Activated T-helper 17 cell treated with anti-CD3 and anti-CD28 coated beads, Interleukin-2, amount 50 U/mL, for 72 hours (primary cell): ENCODE measurements at places on chromosomes 7 and 10. TPM values are rescaled to one million over a fixed set of nuclear protein-coding genes. Genes with fewer than 3 reads are reported as not detected.
A peak's percentile ranks its signal among the peaks of the same experiment; 100 is the strongest.

- no peak for ATAC-seq
Measured at GRCh38 chr7:620885-621284, 101.2 kb upstream of the PDGFA start.

- no peak for ATAC-seq
Measured at GRCh38 chr10:55063811-55064210, 262.8 kb upstream of the PCDH15 start.

DNA sequence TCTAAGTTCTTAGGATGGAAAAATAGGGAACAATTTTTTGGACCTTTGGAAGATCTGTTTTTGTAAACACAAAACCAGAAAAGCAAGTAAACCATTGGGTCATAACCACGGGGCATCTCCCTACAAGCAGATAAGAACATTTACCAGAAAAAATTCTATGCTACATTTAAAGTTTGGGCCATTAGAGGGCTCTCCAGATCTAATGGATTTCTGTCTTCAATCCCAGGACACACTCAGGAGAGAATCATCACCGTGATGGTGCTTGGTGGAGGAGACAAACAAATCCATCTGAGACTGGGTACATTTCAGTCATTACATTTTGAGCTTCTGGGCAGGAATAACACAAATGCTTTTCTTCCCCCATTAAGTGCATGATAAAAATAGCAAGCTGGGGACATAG, 178.4 kb upstream of the TARP start:
- no peak for ATAC-seq

GRCh38 chr10:101709359-101710058, 14.5 kb upstream of the FBXW4 start:
- no peak for ATAC-seq

DNA sequence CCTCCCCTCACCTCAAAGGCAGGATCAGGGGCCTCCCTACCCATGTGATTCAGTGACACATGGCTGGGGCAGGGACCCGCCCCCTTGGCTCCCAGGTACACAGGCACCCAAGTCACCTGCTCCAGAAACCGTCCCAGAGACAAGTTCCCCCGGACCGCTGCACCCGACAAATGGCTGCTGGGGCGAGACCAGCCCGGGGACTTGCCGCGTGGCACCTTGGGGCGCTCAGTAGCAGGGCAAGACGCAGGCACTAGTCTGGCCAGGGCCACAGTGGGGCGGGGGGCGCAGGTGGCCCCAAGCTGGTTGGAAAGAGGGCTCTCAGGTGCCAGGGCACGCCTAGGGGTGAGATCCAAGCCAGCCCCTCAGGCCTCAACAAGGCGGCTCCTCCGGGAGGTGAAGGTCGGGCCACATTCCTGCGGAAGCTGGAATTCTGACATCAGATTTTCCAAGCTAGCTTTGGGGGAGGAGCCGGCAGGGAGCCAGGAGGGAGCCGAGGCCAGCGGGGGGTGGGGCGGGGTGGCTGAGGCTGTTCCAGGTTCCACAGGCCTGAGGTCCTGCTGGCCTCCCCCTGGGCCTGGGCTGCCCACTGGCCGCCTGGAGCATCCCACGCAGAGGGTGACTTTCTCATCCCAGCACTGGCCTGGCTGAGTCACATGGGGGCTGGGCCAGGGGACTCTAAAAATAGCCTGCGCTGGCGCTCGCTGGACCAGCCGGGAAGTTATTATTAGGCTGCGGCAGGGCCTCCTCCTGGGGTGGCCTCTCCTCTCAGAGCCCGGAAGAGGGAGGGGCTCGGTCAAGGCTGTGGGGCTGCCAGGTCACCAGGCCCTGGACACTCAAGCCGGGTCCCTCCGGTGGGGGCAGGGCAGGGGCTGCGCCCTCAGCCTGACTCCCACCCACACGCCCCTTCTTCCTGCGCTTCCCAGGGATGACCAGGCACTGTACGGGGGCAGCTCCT, 20.5 kb upstream of the INPP5A start:
- ATAC-seq: no peak

DNA sequence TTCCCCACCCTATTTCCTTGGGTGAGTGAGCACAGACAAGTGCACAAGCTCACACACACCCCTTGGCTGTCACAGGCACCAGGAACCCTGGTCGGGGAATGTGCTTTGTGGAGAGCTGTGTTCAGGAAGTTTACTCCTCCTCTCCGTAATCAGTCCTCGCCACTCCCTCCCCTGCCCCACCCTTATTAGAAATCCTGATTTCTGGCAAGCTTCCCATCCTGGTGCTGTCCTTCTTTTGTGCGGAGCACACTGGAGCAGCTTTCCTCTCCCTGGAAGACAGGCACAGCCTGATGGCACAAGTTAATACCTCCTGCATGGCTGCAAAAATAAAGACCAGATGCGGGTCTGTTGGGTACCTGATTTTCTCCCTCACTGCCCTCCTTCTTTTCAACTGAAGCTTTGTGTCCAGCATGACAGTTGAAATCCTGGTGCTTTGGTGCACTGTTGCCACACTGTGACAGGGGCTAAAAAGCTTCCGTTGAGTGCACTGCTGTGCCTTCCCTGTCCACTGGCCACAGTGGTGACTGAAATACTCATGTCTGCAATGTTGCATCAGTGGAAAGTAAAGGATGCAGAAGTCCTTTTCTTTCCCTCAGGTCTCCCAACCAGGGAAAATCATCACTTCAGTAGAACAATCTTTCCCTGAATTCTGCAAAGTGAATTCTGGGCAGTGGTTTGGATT, 55.0 kb downstream of the LRRC4 start:
- no peak for ATAC-seq

- no peak for ATAC-seq
Measured at GRCh38 chr10:30056767-30057355, 2.5 kb downstream of the JCAD start.

- no peak for ATAC-seq
Measured at GRCh38 chr10:1050554-1050953, 1.6 kb upstream of the IDI1 start.

DNA sequence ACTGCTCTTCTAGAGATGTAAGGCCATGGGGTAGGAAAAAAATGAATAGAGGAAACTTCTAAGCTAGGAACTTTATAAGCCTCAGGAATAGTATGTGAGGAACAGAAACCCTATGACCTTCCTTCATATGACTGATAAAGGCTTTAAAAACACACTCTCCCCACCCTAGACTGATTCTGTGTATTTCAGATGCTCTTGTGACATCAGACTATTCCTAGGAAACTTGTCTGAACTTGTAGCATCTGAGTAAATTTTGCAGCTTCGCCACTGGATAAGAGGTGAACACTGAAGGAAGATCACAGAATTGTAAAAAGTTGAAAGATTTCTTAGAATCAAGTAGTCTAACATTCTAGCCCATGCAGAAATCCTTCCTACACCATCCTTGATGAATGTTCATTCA, 31.0 kb upstream of the CBLL1 start:
- ATAC-seq: no peak

- ATAC-seq: no peak
Measured at GRCh38 chr10:65751218-65751617, 1174.6 kb upstream of the LRRTM3 start.

- peak; percentile 54 for ATAC-seq
Measured at GRCh38 chr10:97278491-97278989, 13.9 kb downstream of the ARHGAP19 start.

GRCh38 chr7:37052705-37053104, 328.4 kb upstream of the AOAH start:
- ATAC-seq: no peak

DNA sequence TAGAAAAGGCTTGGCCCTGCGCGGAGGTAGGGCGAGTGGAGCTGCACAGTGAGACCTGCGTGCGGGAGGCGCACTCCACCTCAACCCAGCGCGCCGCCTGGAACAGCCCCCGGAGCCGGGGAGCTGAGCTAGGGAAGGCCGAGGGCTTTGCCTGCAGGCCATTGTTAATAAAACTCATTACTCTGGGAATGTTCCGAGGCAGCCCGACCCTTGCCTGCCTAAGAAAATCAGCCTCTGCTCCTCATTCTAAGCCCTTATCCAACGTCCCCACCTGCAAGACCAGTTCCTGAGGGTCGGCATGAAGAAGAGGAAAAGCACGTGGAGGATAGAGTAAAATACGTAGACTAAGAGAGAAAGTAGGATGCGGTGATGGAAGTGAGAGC, 55.3 kb downstream of the C7orf25 start:
- no peak for ATAC-seq

DNA sequence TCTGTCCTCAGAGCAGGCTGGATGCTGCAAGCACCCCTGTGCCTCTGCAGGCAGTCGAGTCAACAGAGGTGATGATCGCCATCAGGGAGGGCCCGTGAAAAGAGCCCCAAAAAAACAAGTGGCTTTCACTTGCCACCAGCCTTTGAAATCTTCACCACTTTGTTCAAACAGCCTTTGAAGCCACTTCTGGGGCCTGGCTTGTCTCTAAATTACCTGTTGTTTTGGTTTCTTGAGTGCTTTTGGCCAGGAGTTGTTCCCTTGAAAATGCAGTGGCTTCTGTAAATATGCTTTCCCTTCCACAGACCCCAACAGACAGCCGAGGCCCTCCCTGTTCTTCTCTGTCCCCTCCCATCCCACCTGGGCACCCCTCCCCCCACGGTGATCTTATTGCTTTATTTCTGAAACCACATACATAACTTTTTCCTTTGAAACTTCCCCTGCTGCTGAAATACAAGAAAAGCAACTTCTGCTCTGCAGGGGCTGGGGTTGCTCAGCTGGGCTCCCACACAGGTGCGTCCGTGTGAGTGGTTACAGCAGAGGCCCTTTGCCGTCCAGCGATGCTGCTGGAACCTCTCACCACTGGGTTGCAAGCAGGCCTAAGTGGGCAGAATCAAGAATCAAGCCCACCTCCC, 283.8 kb upstream of the SHH start:
- no peak for ATAC-seq

DNA sequence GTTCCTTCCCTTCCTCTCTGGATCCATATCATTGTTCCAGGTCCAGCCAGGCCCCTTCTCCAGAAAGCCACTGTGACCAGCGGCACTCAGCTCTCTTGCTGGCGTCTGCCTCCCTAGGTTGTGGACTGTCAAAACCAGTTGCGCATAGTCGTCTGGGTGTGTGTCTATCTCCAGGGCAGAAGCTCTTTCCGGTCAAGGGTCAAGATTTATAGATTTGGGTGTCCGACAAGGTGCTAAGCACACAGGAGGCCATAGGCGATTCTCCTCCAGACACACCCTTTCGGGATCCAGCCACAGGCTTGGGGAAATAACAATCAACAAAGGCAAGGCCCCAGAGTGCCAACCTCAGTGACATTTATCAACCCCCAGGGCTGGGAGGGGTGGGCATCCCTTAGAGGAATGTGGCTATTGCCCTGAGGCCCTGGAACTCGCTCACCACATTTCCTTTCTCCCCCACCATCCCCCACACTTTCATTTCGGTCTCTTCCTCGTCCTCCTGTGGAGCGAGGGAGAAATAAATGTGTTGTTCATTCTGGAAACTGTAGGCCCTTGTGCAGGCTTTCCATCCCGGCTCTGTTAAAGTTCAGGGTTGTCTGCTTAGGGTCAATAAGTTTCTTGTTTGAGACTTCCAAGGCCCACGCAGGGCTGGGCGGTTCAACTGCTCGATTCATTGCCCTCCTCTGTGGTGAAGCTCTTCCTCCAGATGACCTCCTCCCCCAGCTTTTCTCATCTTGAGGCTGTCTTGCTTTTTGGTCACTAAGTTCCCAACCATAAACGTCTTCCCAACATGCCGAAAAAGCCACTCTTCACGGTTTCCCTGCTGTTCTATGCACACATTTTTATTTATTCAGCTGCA, 57.9 kb downstream of the AFAP1L2 start:
- ATAC-seq: no peak

- ATAC-seq: no peak
Measured at GRCh38 chr7:127578036-127578684, 7.2 kb downstream of the GCC1 start.

DNA sequence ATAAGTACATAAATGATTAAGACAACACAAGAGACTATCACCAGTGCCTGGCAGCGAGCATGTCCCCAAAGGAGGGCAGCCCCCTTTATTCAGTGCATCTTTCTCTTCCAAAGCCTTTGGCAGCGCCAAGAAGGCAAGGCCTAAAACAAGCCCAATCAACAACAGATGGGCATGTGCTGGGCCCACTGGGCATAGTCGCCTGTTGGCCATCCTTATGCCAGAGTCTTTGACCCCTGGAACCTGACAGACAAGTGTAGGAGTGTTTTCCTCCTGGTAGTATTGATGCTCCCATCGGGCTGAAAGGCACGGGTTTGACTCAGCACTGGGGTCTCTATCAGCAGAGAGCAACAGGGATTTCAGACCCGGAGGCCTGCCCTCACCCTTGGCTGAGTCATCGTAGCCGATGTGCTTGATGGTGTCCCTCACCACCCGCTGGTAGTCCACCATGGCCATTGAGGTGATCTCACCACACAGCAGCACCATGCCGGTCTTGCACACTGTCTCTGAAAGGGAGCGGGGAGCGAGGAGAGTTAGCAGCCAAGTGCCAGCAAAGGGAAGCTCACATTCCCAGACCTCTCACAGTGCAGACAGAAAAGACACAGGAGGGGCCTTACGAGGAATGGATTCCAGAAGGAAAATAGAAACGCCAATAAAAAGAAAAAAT, 5.8 kb downstream of the MAT1A start:
- no peak for ATAC-seq

DNA sequence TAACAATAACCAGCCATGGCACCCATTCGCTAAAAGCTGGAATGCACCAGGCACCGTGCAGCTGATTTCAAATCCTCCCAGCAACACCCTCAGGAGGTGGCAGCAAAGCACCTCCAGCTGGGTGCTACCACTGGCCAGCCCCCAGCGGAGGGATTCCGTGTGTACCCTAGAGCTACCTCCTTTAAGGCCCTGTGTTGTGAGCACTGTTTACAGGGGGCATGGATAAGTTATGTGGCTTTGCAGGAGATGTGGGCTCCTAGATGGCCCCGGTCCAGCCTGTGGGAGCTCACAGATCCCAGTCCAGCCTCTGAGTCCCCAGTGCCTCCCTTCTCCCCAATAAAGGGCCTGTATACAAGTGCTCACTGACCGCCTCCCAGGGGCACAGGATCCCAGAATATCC, 27.1 kb downstream of the TNRC18 start:
- peak; percentile 38 for ATAC-seq

The TMEM178B gene
- 2.1 TPM for total RNA-seq

The CALN1 gene
- total RNA-seq: not detected

The PAPOLB gene
- total RNA-seq: not detected

The SCD gene
- total RNA-seq: 160 TPM

The GIMAP2 gene
- 44.9 TPM for total RNA-seq

The ATOH7 gene
- not detected for total RNA-seq

The PANK1 gene
- total RNA-seq: 3.6 TPM

The THAP5 gene
- 34.8 TPM for total RNA-seq

The CALML5 gene
- total RNA-seq: not detected

The LDB3 gene
- not detected for total RNA-seq

The ELN gene
- not detected for total RNA-seq

The GPR146 gene
- 14.9 TPM for total RNA-seq

The NYAP1 gene
- 0.19 TPM for total RNA-seq

The ATG9B gene
- 2.9 TPM for total RNA-seq
